ENCODE measurements at places on chromosomes 1 and 21.

- DNase-seq = no peak
These were observed 6.2 kb downstream of the C1orf210 start for GRCh38 chr1:43279161-43279560.

- DNase-seq = no peak
These were observed 23.8 kb downstream of the PRDM2 start for GRCh38 chr1:13723810-13724209.

GRCh38 chr1:45880930-45881329 is 77.5 kb downstream of the MAST2 start:
- DNase-seq = no peak

GRCh38 chr1:212981571-212982328 is 31.4 kb downstream of the VASH2 start:
- no peak for DNase-seq

DNA sequence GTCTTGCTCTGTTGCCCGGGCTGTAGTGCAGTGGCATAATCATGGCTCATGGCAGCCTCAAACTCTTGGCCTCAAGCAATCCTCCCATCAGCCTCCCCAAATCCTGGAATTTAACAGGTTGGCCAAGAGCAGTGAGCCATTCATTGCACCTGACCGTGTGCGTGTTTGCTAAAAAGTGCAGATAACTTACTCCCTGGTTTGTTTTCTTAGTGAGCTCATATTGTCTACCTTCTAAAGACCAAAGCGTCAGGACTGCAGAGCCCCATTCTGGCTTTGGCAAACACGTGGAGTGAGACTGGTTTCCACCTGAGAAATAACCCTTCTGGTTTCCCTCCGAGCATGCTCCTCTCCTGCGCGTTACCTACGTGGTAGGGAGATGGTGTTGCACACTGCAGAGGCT is 32.2 kb upstream of the CA6 start:
- no peak for DNase-seq

- no peak for DNase-seq
These were observed 77.9 kb upstream of the CASZ1 start for GRCh38 chr1:10874351-10874750.

GRCh38 chr1:156707417-156708217 is 2.2 kb upstream of the CRABP2 start:
- no peak for DNase-seq

DNA sequence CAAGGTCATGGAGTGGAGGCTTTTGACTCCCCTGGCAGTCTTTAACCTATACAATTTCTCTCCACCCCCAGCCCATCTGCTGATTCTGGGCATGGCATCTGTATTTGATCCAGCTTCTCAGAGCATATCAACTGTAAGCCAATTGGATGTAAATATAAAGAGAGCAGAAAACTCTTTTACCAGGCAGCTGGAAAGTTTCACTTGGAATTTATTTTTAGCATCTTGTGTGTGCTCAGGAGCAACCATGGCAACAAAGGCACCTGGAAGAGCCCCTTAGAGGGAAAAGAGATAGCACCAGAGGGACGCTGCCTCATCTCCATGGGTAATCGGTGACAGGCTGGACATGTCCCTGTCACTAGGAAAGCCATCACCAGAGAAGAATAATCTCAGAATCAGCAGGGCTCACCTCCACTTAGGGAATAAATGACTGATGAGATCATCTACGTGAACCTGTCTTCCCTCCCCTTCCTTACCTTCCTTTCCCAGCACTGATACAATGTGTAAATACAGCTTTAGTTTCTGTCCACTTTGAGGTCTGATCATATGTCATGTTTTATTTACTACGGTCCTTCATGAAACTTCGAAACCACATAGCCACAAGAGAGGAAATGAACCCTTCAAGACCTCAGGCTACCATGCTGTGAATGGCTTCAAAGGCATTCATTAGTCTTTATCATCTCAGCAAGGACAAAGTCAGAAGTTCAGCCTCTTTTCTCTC is 25.3 kb upstream of the SIPA1L2 start:
- DNase-seq = no peak

GRCh38 chr1:236144033-236144432 is 1.7 kb downstream of the GPR137B start:
- DNase-seq = no peak

GRCh38 chr21:45844181-45844580 is 137.4 kb upstream of the COL6A1 start:
- DNase-seq = no peak

- no peak for DNase-seq
These were observed 145.2 kb downstream of the TNR start for GRCh38 chr1:175597969-175598765.

DNA sequence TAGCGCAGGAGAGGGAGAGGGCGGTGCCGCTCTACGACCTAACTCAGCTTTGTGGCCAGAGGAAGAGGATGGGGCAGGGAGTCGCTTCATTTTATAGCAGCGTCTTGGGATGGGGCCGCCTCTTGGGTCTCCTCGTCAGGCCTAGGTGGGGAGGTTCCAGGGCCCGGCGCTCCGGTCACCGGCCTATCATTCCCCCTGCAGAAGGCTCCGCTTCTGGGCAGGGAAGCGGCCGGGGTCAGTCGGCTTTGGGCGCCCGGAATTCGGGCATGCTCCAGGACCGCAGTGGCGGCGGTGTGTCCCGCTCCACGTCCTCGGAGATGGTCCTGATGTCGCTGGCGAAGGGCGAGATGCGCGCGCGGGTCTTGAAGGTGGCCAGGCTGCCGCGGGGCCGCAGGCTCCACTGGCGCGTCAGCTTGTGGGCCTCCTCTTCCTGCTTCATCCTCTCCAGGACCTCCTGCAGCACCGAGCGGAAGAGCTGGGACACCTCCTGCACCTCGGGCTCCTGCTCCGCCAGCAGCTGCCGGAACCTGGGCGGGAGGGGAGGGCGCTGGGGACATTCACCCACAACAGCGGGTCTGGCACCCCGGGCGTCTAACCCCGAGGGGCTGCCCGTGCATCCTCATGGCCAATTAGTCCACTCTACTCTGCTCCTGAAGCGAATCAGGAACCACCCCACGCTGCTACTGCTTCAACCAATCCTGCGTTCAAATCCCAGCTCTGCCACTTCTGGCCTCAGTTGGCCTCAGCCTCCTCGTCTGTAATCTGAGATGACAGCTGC is 13.0 kb downstream of the RD3 start:
- no peak for DNase-seq

- DNase-seq = no peak
These were observed 89.7 kb downstream of the BCAR3 start for GRCh38 chr1:93591676-93592550.

DNA sequence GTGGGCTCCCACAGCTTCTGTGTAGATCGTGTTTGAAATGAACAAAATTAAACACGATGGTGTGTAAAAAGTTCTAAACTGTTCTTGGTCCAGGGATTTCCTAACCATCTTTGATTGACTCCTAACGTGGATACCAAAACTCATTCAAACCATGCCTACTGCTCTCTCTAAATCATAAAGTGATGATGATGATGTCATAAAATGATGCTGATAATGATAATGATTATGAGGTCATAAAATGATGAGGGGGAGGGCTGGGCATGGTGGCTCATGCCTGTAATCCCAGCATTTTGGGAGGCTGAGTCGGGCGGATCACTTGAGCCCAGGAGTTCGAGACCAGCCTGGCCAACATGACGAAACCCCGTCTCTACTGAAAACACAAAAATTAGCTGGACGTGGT is 133.3 kb upstream of the COA6 start:
- DNase-seq = no peak

DNA sequence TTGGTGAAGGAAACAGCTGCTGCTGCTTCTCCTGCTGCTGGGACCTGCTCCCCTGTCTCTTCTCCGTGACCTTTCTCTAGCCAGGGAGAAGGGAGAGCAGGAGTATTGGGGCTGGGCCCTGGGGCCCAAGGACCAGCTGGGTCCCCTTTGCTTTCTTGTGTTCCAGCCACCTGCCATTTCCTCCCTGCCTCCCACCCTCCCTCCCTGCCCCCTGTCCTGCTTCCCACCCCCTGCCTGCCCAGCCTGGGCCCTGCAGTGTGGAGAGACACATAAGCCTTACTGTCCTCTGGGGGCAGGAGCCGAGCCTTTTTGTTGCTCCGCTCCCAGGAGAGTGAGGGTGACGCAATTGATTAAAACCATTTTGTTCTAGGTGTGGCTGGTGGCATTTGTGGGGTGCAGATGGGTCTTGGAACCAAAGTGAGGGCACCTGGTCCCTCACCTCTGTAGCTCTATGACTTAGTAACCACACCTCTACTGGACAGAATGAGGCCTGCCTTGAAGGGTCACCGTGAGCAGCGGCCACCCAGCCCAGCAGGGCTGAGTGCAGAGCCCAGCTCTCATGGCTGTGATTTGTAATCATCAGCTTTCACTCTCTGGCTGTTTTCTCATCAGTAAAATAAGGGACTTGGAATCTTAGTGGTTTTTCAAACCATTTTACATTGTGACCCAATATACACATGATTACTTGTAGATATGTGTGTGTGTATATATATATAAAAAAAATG is 13.9 kb upstream of the TMEM222 start:
- no peak for DNase-seq

GRCh38 chr1:175005085-175005783 is 5.5 kb downstream of the CACYBP start:
- no peak for DNase-seq

DNA sequence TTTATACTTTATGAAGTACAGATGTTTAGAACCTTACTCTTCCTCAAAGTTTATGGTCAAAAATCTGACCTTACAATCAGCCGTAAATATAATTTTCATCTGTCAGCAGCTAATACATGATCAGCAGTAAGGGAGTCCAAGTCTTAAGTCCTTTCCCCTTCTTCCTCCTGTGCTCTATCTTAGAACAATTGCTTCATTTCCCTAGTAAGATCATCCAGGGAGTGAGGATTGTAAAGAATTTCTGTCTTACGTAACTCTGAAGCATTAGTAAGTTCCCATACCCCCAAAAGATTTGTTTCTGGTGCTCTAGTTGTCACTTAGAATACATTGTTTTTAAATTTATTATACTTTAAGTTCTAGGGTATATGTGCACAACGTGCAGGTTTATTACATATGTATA is 2.1 kb downstream of the SETDB1 start:
- DNase-seq = no peak

GRCh38 chr21:34511181-34511580 is 829 bp downstream of the KCNE1 start:
- no peak for DNase-seq

DNA sequence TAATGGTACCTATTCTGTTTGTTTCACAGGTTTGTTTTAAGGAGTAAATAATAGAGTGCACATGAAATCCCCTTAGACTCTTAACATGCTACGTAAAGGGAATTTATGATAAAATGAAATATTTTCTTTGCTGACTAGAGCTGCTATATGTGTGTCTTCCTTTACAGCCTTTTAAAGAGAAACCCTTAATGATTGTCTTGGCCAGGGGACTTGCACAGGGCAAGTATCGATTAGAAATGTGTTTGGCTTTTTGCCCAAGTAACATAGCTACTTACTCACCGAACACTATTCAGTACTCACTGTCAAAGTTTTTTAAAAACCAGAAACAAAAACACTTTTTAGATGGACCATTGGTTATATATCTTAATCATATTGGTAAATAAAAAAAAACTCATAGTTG is 71.3 kb upstream of the KIAA1614 start:
- DNase-seq = no peak

DNA sequence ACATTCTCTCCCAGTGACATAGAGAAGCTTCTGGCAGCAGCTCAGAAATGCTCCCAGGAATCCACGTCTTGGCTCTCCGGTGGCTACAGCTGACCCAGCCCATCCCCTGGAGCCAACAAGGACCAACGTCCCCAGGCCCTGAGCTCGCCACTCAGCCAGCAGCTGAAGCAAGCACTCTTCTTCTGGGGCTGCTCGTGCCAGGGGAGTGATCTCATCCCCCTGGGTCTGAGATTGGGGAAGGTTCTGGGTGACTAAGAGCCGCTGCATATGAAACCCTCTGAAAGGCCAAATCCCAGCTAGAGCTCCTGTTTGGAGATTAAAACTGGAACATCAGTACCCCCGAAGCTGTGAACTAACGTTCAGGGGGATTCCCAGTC is 487.9 kb downstream of the NPHP4 start:
- DNase-seq = no peak

Measured in frontal cortex (tissue), 4 donors.